ENCODE measurements at places on chromosomes 5 and 9.

DNA sequence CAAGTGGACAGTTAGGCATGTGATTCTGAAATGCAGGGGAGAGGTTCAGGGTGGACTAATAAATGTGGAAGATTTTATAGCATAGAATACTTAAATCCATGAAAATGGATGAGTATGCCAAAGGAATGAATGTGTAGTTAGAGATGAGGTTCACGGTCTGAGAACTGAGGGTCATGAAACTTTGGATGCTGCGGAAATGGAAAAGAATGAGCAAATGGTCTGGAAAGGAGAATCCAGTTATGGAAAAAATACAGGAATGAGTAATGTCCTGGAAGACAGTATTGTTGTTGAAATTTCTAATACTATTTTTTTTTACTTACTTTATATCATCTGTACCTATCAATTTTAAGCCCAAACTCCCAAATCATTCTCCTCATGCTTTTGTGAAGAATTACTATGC, 2369.4 kb downstream of the MAT2B start:
- no peak for DNase-seq

GRCh38 chr5:125227333-125228095, 481.1 kb upstream of the ZNF608 start:
- peak; percentile 14 for DNase-seq

DNA sequence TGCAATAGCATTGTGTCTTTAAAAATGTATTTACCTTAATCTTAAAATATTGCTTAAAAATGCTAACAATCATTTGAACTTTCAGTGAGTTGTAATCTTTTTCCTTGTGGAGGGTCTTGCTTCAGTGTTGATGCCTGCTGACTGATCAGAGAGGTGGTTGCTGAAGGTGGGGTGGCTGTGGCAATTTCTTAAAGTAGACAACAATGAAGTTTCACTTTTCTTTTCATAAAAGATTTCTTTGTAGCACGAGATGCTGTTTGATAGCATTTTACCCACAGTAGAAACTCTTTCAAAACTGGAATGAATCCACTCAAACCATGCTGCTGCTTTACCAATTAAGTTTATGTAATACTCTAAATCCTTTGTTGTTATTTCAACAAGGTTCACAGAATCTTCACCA, 50.8 kb downstream of the NR3C1 start:
- DNase-seq = no peak

DNA sequence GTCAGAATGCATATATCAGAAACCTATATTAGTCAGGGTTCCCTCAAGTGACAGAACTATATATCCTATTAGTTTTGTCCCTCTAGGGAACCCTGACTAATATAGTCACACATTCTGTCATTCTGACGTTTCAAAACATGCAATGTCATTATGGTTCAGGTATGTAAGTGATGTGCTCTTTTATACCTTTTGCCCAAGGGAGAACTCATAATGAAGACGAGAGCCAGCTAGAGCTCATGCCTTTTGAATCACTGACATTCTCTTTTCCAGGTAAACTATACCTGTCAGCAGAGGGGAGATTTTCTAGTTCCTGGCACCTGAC, 576.7 kb downstream of the LRRC70 start:
- DNase-seq = no peak

DNA sequence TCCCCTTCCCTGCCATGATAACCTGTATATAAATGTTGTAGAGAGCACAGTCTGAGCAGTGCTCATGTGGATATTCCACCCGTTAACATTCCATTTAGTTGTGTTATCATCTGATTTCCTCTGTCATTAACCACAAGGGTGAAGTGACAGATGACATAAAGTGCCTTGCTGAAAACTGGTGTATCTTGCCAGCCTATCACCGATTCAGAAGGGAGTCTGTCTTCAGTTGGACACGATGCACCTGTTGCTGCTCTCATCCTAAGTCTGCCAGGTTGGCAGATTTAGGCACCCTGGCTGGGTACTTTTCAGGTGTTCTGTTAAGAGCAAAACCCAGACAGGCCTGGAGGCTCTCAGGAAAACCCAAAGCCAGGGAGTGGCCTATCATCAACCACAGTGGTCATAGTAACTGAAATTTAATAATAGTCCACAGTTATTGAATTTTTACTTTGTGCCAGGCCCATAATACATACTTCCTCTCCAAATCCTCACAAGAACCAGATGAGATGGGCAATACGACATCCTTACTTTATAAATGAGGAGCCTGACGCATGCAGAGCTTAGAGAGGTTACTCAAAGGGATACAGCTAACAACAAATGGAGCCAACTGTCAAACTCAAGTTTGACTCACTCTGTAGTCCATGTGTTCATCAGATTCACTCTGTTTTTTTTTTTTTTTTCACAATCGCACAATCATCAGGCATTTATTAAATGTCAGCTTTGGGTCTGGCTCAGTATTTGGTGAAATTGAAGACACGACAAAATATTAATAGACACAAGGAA, 100.7 kb upstream of the SPRY4 start:
- no peak for DNase-seq

DNA sequence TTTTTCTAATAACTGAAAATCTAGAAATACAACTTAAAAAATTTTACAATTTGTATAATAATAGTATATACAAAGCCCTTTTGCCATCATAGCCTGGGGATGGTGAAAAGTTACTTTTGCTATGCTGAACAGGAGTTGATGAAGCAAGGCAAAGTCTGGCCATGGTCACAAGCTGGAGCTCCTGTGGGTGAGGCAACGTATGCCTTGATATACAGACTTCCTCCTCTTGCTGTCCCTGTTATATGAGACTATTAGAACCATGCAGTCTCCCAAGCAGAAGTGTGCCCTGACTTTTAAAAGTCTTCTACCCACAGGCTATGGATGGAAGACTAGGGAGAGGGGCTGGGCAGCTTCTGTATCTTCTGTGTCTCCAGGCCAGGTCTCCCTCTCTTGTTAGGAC, 15.7 kb downstream of the FAM151B start:
- DNase-seq = peak; percentile 48

DNA sequence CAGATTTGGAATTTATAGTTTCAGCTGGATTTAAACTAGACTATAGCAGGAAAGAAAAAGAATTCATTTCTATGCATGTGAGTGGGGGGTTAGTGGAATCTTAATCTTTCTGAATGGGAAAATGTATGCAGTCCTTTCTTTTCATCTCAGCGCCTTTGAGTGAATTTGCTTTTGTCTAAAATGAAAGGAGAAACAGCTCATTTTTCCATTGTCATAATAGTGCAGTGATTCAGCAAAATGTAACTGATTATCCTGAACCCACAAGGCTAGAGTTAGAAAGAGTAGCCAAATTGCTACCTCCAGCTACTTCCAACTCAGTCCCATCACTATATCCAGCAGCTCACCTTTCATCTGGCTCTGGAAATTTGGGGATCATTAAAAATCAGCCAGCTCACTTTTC, 134.4 kb downstream of the ADAMTSL1 start:
- DNase-seq = no peak

DNA sequence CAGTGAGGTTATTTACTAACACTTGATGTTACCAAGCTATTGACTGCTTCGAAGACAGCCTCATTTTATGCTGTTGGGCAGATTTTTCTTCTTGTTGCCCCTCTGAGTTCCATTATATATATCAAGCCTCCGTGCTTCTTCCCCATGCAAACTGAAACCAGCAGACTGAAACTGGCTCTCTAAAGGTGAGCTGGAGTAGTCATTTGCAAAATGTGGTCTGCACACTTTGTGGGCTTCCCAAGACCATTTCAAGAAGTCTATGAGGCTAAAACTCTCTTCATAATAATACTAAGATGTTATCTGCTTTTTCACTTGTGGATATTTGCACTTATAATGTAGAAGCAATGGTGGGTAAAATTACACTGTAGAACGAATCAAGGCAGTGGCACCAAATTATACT, 13.9 kb downstream of the SLC36A1 start:
- no peak for DNase-seq

DNA sequence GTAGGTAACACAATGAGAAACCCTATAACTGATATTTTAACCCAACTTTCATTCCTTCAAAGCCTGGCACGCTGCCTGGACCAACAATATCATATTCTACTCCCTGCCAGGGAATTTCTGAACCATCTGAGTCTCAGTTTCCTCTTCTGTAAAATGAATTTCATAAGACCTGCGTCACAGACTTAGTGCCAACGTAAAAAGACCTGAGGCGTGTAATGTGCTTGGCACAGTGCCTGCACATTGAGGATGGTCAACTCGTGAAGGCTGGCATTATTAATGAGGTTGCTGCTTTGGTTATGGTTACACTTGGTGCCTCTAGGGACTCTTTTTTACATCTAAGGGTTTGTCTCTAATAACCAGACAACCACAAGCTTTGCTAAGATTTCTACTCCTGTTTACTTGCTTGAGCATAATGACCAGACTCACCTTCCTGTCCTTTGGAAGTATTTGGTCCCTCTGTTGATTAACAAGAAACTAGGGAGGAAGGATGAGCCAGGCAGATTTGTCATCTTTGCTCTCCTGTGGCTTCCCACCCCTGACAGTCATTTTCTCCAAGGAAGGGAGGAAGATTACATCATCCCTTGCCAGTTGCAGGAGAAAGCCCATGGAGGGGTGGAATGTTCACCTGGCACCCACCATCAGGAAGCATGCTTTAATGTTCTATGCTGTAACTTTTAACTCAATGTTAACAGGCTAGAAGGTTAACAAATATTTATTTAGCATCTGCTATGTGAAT, 79.0 kb downstream of the PAPPA start:
- no peak for DNase-seq

- no peak for DNase-seq
Observed at GRCh38 chr5:122846051-122846550, 688 bp downstream of the SNX24 start.

- no peak for DNase-seq
Observed at GRCh38 chr9:2261421-2262103, 246.4 kb downstream of the SMARCA2 start.

GRCh38 chr9:129558551-129559505, 62.1 kb downstream of the C9orf50 start:
- DNase-seq = no peak

- no peak for DNase-seq
Observed at GRCh38 chr5:11383506-11384095, 520.6 kb downstream of the CTNND2 start.

- DNase-seq = no peak
Observed at GRCh38 chr5:66802941-66803340, 206.7 kb downstream of the MAST4 start.

- no peak for DNase-seq
Observed at GRCh38 chr5:6720561-6720921, 7.3 kb downstream of the TENT4A start.

DNA sequence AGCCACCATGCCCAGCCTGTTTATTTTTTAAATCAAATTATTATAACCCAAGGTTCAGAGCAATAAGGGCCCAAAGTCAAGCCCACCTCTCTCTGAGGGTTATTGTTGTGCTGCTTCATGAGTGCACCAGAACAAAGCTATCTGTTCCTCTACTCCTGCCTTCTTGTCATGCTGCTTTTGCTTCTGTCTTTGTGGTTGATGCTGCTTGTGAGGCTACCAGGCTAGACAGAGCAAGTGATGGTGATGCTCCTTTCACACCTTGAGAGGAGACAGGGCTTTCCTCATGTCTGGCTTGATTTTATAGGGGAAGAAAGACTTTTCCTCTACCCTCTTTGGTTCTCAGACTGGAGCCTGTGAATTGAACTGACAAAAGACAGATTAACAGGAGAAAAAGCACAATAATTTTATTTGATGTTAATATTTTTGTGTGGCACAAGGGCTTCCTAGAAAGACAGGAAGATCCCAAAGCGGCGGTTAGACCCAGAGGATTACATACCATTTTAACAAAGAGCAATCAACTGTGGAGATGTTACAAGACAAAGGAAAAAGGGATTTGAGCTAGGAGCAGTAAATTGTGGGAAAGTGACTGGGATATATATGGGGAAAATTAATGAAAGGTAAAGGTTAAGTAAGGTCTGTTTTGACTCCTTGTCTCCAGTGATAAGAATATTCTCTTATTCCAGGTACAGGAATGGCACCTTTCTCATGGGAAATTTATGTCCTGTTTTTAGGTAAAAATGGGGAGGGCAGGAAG, 4.4 kb upstream of the CD180 start:
- DNase-seq = no peak

DNA sequence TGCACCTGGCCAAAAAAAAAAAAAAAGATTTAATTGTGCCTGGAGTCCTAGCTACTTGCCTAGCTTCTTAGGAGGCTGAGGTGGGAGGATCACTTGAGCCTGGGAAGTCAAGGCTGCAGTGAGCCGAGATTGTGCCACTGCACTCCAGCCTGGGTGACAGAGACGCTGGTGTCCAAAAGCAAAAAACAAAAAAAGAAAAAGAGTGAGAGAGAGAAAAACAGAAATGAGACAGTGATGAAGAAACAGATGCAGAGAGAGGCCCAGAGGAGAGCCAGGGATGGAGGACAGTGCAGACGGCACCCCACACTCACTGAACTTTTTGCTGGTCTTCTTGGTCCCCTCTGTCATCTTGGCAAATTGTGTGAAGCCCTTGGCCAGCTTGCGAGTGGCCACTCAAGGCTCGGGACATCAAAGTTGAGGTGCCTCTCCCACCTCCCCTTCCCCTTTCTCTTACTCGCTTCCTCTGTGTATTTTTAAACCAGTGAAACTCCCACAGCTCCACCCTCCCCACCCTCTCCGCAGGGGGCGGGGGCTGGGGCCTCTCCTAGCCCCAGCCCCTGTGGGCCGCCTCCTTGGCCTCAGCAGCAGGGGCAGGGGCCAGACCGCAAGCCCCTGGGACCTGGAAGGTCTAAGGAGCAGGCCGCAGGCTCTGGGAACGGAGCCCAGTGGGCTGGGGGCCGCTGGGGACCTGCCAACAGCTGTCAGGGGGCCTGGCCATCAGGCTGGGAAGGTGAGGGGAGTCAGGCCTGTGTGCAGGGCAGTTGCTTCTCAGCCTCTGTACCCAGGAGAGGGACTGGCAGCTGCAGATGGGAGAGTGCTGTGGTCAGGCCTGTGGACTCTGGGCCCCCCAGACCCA, at the start of gene SH2D3C:
SH2D3C (minus strand) TSS at position 387 of the 856 bp plus-strand sequence; CDS start at position 348, 39 bp downstream.
- peak; percentile 74 for DNase-seq

DNA sequence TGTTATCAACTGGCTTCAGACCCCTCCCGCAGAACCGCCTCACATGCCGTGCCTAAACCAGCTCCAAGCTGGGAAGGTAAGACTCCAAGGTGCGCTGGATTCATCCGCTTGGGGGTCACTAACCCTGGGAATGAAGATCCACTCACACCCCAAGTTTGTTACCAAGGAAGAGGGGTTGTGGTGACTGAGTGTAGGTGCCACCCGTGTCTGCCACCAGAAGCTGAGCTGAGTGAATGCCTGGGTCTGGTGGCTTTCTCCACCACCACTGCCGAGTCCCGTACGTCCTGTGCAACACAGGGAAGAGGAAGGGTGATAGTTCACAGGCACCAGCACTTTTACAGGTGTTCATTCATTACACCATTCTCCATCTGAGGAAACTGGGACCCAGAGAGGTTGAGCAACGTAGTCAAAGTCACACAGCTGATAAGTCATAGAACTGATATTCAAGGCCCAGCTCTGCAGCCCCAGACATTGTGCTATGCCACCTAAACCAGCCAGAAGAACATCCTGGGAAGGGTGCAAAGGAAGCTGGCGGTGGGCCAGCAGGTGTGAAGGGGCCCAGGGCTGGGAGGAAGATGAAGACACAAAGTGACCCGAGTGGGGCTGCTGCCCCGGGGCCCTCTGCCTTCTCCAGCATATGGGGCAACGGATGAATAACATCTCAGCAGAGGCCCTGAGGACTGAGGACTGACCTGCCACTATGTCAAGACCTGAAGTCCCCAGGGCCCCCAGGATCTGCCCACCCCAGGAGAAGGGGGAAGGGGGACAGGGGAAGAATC, 70.9 kb upstream of the PPP1R26 start:
- DNase-seq = no peak

GRCh38 chr5:96720408-96720807, 58.2 kb downstream of the CAST start:
- no peak for DNase-seq

- DNase-seq = no peak
Observed at GRCh38 chr5:154117930-154118329, 72.6 kb upstream of the GALNT10 start.

GRCh38 chr5:24749701-24750100, 104.9 kb upstream of the CDH10 start:
- DNase-seq = no peak
